ENCODE measurements at places on chromosomes 12 and 14.

- DNase-seq, result no peak
Observed at GRCh38 chr12:55983232-55983842, 9.5 kb downstream of the RAB5B start.

DNA sequence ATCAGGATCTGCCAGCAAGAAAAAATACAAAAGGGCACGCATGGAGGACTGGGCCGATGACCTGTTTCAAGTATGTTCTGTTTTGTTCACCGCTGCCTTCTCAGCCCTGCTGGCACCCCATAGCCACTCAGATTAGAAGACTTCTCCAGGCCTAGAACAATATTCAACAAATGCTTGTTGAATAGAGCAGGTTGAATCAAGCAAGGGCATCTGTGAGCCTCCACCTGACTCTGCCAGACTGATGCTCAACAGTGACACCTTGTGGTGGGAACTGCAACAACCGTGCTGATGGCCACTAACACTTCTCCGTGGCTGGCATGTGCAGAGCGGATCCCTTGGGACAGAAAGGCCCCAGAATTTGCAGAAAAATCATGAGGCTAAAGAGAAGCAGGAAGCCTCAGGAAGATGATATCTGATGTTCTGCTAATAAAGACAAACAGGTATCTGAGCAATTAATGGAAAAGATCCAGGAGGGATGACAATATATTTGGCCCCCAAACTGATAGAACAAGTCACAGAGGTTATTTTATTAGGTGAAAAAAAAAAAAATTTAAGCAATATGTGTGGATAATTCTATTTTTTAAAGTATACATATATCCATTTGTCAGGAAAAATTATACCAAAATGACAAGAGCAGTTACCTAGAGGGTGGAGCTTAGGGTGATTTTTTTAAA, 114.3 kb downstream of the KSR2 start:
- DNase-seq, result peak; percentile 32

DNA sequence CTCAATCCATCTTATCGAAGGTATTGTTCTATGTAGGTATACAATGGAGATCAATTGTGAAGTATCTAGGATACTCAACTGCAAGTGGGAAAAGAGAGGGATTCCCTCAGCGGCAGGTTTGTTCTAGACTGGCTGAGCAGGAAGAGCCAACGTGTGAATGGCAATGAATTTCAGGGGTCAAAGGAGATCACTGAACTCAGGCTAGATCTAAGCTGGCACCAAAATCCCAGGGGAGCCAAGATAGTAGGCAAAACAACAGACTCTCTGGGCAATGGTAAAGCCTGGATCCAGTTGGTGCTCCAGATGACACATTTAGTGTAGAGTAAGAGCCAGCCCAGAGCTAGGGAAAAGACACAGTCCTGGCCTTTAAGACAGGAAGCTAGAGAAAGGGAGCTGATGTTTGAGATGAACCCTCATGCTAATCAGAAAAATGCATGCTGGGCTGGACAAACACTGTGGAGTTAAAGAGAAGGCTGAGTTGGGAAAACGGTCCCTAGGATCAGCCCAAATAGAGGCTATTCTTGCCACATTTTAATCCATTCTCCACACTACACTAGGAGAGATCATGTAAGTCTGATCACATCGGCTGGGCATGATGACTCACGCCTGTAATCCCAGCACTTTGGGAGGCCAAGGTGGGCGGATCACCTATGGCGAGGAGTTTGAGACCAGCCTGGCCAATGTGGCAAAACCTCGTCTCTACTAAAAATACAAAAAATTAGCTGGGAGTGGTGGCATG, 45.6 kb downstream of the EFCAB11 start:
- no peak for DNase-seq

DNA sequence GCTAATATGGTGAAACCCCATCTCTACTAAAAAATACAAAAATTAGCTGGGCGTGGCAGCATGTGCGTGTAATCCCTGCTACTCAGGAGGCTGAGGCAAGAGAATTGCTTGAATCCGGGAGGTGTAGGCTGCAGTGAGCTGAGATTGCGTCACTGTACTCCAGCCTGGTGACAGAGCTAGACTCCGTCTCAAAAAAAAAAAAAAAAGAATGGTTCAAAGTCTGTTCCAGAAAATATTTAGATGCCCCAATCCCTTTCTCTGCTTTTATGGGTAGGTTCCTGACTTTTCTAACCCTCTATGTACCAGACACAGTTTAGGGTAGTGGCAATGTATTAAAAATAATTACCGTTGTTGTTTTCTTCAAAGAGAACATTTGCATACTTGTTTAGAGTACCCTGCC, 161.4 kb downstream of the STXBP6 start:
- DNase-seq, result no peak

GRCh38 chr14:99747582-99748330, 45.5 kb upstream of the EML1 start:
- no peak for DNase-seq

DNA sequence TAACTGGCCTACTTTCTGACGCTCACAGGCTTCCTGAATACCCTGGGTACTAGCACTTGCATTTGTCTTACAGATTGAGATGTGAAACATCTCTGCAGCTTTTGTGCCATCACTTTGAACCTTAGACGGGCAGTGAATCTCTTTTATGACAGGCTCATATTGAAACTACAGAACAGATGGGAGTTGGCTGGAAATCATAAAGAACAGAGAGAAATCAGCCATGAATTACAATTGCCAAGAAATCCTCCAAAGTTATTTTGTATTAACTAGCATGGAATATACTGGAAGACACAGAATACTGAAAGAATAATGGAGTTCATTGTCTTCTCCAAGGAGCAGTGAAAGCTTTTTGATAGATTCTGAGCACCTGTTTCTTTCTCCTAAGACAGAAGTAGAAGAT, 32.7 kb downstream of the MYF5 start:
- DNase-seq, result no peak

GRCh38 chr12:21501258-21502163, at the start of the genes GOLT1B and RECQL:
GOLT1B (plus strand) TSS chr12:21501789; CDS start chr12:21501924, 135 bp downstream.
RECQL (minus strand) TSS chr12:21501635; CDS start chr12:21499570, 2,065 bp downstream.
- DNase-seq, result peak; percentile 96

- no peak for DNase-seq
Observed at GRCh38 chr12:79690638-79691510, at the start of gene PAWR. PAWR (minus strand) TSS chr12:79690964; CDS start chr12:79690244, 720 bp downstream.

DNA sequence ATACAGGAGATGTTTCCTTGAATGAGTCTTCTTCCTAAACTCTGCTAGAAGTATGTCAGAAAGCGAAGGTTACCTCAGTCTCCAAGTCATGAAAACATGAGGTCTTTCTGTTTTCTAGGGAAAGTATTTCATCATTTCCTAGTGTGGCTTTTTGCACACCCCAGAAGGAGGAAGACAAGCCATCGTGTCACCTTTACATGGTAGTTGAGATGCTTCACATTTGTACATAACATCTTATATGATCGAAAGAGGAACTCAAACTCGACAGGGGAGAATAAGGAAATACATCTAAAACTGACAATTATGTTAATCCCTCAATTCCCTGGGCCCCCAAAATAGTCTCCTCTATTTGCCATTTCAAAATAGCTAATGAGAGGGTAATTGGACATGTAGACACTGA, 214.1 kb upstream of the PLEKHG7 start:
- DNase-seq, result no peak

DNA sequence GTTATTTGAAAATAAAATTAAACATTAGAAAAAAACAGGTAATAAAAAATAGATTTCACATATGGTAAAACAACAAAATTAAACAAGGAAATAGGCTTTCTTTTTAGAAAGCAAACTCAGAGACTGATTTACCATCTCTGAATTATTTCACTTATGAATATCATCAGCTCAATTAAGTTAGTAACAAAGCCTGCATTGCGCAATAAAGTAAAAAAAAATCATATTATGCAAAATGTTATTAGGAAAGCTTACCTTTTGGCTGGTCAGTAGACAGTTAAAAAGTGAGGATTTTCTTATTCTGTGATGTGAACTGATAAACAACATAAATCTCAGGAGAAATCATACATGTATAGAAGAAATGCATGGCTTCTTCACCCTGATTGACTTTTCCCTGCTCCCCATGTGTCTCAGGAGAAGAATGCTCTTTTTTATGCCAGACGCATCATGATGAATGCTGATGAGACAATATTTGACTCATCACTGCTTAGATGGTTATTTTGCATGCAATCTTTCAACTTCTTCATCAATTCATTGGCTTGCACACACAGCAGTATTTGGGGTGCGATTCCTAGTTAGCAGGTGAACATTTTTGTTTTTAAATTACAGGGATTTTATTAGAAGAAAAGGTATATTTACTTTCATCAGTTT, 124.5 kb upstream of the USP15 start:
- no peak for DNase-seq

DNA sequence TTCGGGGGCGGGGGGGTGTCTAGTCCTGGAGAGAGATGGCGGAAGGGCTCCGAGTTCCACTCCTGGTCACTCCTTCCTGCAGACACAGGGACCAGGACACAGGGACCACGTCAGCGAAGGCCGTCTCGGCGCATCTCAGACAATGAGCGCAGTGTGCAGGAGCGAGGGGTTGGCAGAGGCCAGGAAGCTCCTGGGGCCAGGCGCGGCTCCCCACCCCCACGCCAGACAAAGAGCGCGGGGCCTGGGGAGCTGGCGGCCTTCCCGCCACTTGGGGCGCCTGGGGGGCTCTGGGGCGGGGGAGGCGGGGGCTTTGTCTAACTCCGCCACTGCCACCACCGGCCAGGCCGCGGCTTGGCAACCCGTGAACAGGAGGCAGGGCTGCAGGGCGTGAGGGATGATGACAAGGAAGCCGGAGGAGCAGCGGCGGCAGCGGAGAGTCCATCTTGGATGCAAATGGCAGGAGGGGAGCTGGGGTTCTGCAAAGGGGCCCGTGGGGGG, 2.2 kb downstream of the CDK2AP1 start:
- DNase-seq, result no peak

GRCh38 chr12:54409267-54409666, 9.8 kb downstream of the ITGA5 start:
- no peak for DNase-seq

DNA sequence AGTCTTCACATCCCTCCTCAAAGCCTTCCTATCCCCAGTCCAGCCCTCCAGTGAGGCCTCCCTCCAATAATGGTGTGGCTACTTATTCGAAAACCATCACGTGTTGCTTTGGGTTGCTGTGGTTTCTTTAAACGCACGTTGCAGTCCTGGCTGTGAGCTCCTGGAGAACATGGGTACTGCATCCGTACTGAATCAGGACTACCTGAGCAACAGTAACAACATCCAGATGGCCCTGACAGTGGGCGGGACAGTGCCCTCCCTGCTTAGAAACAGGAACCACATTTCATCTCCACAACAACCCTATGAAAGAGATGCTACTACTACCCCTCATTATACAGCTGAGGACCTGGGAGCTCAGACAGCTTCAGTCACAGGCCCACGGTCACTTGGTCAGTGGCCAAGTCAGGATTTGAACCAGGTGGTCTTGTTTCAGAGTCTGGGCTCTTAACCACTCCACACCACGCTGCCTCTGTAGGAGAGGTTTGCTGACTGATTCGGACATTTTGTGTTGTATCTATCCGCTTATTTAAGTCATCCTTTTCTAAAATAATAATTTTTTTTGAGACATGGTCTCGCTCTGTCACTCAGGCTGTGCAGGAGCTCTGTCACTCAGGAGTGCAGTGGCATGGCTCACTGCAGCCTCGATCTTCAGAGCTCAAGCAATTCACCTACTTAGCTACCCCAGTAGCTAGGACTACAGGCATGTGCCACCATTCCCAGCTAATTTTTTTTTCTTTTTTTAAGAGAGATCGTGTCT, 104.8 kb downstream of the DPF3 start:
- DNase-seq, result no peak

GRCh38 chr14:79080040-79080439, 909.9 kb downstream of the NRXN3 start:
- no peak for DNase-seq

DNA sequence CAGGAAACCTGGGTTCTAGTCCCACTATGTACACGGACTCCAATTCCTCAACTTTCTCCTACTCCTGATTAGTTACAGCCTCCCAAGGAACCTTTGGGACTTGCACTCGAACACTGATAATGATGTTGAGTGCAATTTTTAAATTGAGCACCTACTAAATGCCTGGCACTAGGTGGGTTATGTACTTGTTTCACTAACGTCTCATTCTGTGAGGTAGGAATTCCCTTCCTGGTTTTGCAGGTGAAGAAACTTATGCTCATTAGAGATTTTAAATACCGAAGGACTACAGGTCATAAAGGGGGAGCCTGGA, 536 bp downstream of the PARPBP start:
- DNase-seq, result no peak

GRCh38 chr14:99522934-99523703, 41.9 kb downstream of the CCNK start:
- DNase-seq, result no peak
